ENCODE measurements at places on chromosomes 2 and 18.

DNA sequence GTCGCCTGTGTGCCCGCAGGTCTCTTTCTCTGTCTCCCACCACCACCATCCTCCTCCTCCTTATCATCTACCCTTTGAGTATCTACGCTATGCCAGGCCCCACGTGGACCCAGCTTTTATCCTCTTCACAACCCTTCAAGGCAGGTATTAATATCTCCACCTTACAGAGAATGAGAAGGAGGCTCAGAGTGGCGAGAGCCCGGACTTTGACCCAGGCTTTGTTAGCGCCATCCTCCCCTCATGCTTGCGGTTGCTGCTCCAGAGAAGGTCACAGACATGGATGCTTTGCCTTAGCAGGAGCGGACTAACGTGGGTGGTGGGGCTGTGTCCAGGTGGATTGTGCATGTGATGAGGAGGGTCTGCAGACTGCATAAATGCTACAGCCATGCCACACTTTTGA, 119.8 kb downstream of the CELF4 start:
- DNase-seq: no peak

GRCh38 chr2:14806613-14807012, 174.1 kb downstream of the LRATD1 start:
- no peak for DNase-seq

DNA sequence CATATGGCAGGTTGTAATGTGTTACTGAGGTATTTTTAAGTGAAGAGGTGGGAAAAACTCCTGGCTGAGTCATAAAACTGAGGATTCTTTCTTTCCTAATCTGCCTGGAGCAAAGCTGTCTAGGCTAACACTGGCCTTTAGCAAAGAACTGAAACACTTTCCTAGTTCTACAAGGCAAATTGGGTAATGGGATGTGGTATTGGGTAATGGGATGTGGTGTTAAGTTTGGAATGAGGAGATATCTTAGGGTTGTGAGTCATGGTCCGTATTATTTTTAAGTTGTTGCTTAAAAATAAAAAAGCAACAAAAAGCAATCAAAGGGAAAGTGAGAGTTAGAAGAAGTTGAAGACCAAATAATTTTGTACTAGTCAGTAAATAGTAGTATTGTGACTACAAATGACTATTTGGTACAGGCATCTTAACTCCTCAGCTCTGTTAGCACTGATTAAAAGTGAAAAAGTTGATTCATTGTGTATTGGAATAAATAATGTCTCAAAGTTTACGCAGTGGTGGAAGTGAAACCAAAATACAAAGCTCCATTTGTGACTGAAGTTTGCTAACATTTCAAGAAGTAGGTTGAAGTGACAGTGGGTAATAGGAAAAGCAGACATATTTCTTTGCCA, 216.8 kb downstream of the CAMKMT start:
- no peak for DNase-seq

DNA sequence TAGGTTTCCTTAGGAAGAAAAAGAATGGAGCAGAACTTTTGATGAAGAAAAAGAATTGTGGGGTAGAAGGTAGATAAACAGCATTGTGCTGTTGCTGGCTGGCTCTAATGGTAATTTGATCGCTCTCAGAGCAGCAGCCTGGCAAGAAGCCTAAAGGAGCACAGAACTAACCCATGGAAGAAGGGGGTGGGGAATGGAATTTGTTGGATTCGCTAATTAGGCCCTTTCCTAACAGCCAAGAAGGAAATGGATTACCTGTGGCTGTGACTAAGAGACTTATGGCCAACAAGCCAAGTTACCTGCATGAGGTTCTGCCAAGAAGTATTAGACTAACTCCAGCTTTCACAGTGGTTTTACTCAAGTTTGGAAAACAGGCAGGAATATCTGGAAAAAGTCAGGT, 210.6 kb downstream of the IKZF2 start:
- DNase-seq: no peak

DNA sequence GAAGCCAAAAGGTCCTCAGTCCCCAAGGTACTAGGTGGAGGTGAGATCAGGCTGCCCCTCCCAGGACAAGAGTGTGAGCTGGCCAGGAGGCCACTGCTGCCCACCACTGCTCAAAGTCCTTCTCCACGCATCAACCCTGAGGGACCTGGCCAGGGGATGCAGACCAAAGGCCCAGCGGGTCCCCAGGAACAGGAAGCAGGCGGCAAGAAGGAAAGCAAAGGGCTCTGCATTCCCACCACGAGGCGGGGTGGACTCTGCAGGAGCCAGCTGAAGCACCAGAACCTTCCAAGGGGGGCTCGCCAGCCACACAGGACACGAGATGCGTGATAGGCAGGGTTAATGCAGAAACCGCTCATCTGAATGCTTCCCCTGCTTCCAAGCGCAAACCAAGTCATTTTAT, 67.4 kb downstream of the TFCP2L1 start:
- no peak for DNase-seq
